ENCODE measurements at places on chromosomes 3 and 15. TPM values are rescaled to one million over a fixed set of nuclear protein-coding genes. Genes with fewer than 3 reads are reported as not detected.

The ZNF80 gene
- not detected for total RNA-seq

DNA sequence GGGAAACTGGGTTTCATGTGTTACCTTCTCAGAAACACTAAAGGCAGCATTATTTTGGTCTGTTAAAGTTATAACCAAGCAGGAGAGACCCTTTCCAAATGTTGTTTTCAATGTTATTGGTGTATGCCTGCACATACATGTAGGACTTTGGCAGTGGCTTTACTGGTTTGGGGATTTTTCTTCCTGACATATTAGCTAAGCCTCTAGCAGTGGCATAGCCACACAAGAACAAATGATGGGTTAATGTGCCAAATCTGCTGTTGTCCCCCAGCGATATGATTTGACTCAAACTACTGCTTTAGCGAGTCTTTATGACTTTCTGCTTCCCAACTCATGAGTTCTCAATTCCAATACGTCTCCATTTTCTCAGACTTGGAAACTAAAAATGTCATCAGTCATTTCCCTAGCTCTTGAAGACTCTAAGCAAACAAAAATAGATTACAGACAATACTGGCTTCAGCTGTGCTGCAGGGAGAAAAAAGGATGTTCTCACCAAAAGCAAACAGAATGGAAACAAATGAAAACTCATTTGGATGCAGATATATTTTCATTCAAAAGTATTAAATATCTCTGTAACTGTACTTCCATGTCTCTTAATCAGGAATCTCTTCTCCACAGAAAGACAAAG lies 29.6 kb downstream of the TPM1 start:
- no peak overlapping the region for H3K4me3 ChIP-seq
- DNase-seq: no peak
- H3K36me3 ChIP-seq: peaks cover 12% of the 10 kb centered on the region

DNA sequence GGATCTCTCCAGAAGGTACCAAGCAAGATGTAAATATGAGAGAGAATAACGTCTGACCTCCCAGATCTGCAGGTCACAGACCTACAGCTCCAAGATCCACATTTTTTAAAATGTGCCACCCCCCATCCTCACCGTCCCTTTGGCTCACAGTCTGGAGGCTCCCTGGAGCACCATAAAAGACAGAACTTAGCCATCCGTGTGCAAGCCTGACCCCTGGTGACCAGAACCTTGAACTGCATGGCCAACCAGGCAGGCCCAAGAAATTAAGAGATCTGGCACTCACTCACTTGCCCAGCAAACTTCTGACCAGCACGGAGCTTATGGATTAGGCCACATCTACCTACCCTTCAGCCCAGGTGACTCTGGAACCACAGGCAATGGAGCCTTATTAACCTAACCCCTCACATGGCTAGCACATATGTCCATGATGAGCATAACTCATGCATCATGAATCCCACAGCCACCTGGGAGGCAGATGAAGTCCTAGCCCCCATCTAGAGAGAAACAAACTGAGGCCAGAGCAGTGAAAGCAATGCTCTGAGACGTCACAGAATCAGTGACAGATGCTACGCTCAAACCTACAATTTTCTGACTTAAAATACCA lies 275.3 kb downstream of the UACA start:
- H3K4me3 ChIP-seq: no peak overlapping the region
- H3K36me3 ChIP-seq: no peaks in the 10 kb centered on the region
- H3K27ac ChIP-seq: no peak overlapping the region

- no peak for DNase-seq
- H3K36me3 ChIP-seq: no peaks in the 10 kb centered on the region
- peaks cover 12% of the 10 kb centered on the region for H3K4me1 ChIP-seq
Observed at GRCh38 chr15:101213570-101213969, 38.3 kb downstream of the CHSY1 start.

- DNase-seq: no peak
- H3K4me3 ChIP-seq: no peak overlapping the region
- H3K27me3 ChIP-seq: no peaks in the 10 kb centered on the region
- H3K4me1 ChIP-seq: peaks cover 14% of the 10 kb centered on the region
Observed at GRCh38 chr3:8497582-8497981, 4.0 kb upstream of the LMCD1 start.

The DUOXA2 gene
- 11.8 TPM for total RNA-seq

DNA sequence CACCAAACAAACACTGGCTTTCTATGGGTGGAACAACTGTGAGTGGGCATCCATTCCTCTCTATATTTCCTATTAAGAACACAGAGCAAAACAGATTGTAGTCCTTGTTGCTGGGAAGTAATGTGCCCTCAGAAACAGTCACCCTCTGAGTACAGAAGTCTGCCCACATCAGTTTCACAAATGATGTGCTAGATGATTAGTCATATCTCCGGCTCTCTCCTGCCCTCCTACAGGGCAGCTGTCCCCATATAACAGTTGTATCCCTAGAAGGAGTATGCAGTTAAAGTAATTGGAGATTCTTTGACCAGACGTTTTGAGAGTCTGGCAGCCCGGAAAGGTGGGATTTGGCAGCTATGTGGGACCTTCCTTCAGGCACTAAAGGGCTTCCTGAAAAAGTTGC lies 159.9 kb downstream of the APBA2 start:
- H3K27me3 ChIP-seq: no peaks in the 10 kb centered on the region
- no peaks in the 10 kb centered on the region for H3K36me3 ChIP-seq
- H3K4me3 ChIP-seq: no peak overlapping the region
- no peak for DNase-seq
- H3K27ac ChIP-seq: no peak overlapping the region

DNA sequence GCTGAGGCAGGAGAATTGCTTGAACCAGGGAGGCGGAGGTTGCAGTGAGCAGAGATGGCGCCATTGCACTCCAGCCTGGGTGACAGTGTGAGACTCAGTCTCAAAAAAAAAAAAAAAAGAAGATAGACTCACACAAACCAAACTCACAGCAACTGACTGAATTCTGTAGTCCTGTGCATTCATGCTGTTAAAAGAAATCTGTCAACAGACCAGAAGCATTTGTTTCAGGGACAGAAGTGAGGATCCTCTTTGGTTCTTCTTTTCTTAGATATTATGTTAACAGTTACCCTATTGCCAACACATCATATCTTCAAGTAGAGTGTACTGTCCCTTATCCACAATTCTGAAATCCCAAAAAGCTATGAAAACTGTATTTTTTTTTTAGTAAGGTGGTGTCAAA lies 192.4 kb downstream of the CDIN1 start:
- no peaks in the 10 kb centered on the region for H3K4me1 ChIP-seq
- no peak overlapping the region for H3K27ac ChIP-seq
- H3K27me3 ChIP-seq: no peaks in the 10 kb centered on the region
- no peaks in the 10 kb centered on the region for H3K36me3 ChIP-seq

GRCh38 chr3:112002096-112002971 lies 3.6 kb downstream of the TAGLN3 start:
- DNase-seq: no peak
- no peaks in the 10 kb centered on the region for H3K27me3 ChIP-seq
- no peak overlapping the region for H3K27ac ChIP-seq
- H3K4me3 ChIP-seq: no peak overlapping the region
- H3K36me3 ChIP-seq: no peaks in the 10 kb centered on the region

DNA sequence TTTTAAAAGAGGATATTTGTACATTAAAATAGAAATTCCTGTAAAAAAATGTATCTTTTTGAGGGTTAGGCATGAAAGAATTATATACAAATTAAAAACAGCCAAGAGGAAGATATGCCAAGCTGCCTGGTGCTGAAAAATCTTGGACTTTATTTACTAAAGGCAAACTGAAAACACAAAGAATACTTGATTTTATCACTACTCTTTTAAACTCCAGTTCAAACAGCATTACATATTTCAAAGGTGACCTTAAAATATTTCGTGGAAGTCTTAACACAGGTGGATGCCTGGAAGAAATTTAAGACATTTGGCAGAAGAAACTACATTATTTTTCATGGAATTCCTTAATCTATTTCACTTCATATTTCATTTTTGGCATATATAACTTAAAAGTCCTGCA lies 101.1 kb upstream of the SLC2A2 start:
- H3K27ac ChIP-seq: no peak overlapping the region
- no peak overlapping the region for H3K4me3 ChIP-seq
- DNase-seq: no peak
- no peaks in the 10 kb centered on the region for H3K27me3 ChIP-seq
- H3K36me3 ChIP-seq: no peaks in the 10 kb centered on the region
- no peaks in the 10 kb centered on the region for H3K4me1 ChIP-seq

The TAGLN3 gene
- total RNA-seq: 0.22 TPM

- DNase-seq: no peak
- H3K36me3 ChIP-seq: no peaks in the 10 kb centered on the region
- no peaks in the 10 kb centered on the region for H3K27me3 ChIP-seq
- H3K4me1 ChIP-seq: no peaks in the 10 kb centered on the region
- H3K4me3 ChIP-seq: no peak overlapping the region
Observed at GRCh38 chr3:155594526-155595187, 150.2 kb downstream of the PLCH1 start.

The OR4F6 gene
- not detected for total RNA-seq

DNA sequence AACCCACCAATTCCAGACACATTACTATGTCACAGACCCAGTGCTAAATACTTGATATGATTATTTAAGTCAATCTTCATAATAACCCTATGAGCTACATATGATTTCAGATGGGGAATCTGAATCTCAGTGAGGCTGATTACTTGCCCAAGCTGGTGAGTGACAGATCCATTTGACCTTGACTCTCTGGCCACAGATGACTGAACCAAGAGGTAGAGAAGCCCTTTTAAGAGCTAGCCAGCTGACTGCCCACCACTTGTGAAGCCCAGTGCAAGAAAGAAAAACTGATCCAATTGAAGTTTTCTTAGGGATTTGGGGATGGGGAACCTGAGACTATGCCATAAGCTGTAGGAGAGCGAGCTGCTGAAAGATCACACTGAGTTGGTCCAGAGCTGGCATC lies 124.7 kb upstream of the SPATA12 start:
- peak; percentile 67 for DNase-seq
- H3K27me3 ChIP-seq: no peaks in the 10 kb centered on the region
- H3K4me3 ChIP-seq: no peak overlapping the region
- H3K27ac ChIP-seq: no peak overlapping the region
- H3K36me3 ChIP-seq: no peaks in the 10 kb centered on the region
- peaks cover 10% of the 10 kb centered on the region for H3K4me1 ChIP-seq

GRCh38 chr3:140344082-140344454 lies 333.8 kb upstream of the TRIM42 start:
- H3K4me1 ChIP-seq: no peaks in the 10 kb centered on the region
- H3K36me3 ChIP-seq: no peaks in the 10 kb centered on the region
- no peak for DNase-seq
- H3K4me3 ChIP-seq: no peak overlapping the region
- no peak overlapping the region for H3K27ac ChIP-seq

The CHRNA5 gene
- total RNA-seq: not detected

GRCh38 chr3:184448321-184449160 lies 68.7 kb downstream of the CHRD start:
- no peaks in the 10 kb centered on the region for H3K36me3 ChIP-seq
- no peak for DNase-seq
- no peak overlapping the region for H3K27ac ChIP-seq
- H3K4me1 ChIP-seq: no peaks in the 10 kb centered on the region
- no peaks in the 10 kb centered on the region for H3K27me3 ChIP-seq
- no peak overlapping the region for H3K4me3 ChIP-seq

- no peaks in the 10 kb centered on the region for H3K36me3 ChIP-seq
- H3K27me3 ChIP-seq: no peaks in the 10 kb centered on the region
- DNase-seq: no peak
- H3K27ac ChIP-seq: no peak overlapping the region
- no peaks in the 10 kb centered on the region for H3K4me1 ChIP-seq
- H3K4me3 ChIP-seq: no peak overlapping the region
Observed at GRCh38 chr15:57824186-57824585, 117.7 kb downstream of the POLR2M start.

GRCh38 chr3:192212335-192212734 lies 515.0 kb downstream of the FGF12 start:
- H3K27ac ChIP-seq: no peak overlapping the region
- no peak overlapping the region for H3K4me3 ChIP-seq

The ALDH1L1 gene
- total RNA-seq: 4.7 TPM

DNA sequence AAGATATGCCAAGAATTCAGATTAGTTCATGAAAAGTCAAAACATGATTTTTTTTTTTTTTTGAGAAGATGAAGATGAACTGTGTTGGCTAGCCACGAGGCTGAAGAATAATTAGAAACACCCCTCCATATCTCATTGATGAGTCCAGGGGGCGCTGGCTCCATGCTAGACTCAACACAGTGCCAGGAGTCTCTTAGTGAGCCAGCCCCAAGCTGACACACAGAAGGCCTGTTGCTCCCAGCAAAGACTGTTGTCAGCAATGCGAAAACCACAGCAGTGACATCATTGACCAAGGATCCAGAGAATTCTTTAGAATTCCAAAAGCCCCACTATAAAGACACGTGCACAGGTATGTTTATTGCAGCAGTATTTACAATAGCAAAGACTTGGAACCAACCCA lies 185.2 kb downstream of the ANXA2 start:
- no peaks in the 10 kb centered on the region for H3K36me3 ChIP-seq
- H3K27ac ChIP-seq: no peak overlapping the region
- H3K4me3 ChIP-seq: no peak overlapping the region
- DNase-seq: no peak
- no peaks in the 10 kb centered on the region for H3K4me1 ChIP-seq

The KNL1 gene
- 1.1 TPM for total RNA-seq

DNA sequence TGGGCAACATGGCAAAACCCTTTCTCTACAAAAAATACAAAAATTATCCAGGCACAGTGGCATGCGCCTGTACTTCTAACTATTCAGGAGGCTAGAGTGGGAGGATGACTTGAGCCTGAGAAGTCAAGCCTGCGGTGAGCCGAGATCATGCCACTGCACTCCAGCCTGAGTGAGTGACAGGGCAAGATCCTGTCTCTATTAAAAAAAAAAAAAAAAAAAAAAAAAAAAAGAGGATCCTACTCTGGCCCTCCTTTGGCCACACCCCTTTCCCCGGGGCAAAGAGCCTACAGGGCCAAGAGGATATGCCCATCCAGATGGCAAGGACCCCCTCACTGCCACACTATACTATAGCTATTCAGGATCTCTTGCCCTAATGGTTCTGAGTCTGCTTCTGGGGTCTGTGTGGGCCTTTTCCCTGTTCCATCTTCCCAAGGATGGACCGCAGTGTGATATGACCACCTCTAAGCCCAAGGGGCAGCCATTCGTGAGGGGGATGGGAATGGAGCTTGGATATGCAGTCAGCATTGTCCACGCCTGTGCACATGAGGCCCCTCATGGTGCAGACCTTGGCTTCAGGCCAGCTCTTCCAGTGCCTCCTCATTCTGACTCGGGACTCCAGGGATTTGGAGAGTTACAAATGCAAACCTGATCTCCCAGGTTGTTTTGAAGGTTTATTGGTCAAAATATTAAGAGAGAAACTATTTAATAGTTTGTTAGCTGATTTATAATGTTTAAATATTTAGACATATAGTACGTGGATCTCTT lies 7.3 kb downstream of the TYRO3 start:
- DNase-seq: no peak
- H3K36me3 ChIP-seq: no peaks in the 10 kb centered on the region
- H3K4me3 ChIP-seq: no peak overlapping the region
- no peak overlapping the region for H3K27ac ChIP-seq
- H3K4me1 ChIP-seq: peaks cover 4% of the 10 kb centered on the region

GRCh38 chr15:62359416-62359815 lies 194.3 kb upstream of the C2CD4B start:
- no peak overlapping the region for H3K4me3 ChIP-seq
- no peak for DNase-seq
- H3K36me3 ChIP-seq: no peaks in the 10 kb centered on the region
- H3K27me3 ChIP-seq: no peaks in the 10 kb centered on the region
- H3K4me1 ChIP-seq: no peaks in the 10 kb centered on the region

The CPN2 gene
- not detected for total RNA-seq

Measured in thyroid gland (tissue), 4 donors.